ENCODE measurements at places on chromosomes 3 and 15. TPM values are rescaled to one million over a fixed set of nuclear protein-coding genes. Genes with fewer than 3 reads are reported as not detected.

- no peak for DNase-seq
These were observed 888.9 kb downstream of the SQOR start for GRCh38 chr15:46523701-46524100.

DNA sequence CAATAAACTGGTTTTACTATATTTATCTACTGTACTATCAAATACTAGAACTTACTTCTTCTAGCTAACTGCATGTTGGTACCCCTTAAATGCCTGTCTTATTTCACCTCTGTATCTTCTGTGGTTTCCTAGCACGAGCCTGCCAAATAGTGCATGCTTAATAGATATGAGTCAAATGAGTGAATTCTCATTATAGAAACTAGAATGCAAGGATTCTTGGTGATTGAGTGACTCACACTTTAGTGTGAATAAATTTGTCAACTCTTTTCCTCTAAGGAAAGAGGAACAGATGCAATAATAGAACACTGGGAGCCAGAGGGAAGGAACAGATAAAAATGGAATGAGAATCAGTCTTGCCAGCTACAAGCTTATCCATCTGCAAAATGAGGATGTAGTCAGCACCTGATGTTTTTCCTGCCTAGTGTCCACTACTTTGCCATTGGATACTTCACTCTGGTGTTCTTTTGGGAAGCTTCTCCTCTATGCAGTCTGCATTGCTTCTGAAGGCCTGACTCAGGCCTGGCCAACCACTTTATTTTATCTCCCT, 189.1 kb upstream of the CADPS start:
- DNase-seq = no peak

- DNase-seq = no peak
These were observed 1272.7 kb downstream of the NSUN3 start for GRCh38 chr3:95335517-95335916.

DNA sequence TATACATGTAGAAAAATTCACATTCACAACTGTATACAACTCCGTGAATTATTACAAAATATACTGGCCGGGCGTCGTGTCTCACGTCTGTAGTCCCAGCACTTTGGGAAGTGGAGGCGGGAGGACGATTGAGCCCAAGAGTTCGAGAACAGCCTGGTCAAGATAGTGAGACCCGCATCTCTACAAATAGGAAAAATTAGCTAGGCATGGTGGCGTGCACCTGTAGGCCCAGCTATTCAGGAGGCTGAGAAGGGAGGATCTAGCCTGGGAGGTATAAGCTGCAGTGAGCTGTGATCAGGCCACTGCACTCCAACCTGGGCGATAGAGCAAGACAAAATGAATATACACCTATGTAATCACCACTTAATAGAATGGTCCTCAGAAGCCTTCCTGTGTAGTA, 1.3 kb downstream of the RAD51 start:
- DNase-seq = no peak

GRCh38 chr3:67654844-67655177, 399 bp upstream of the SUCLG2 start:
- DNase-seq = no peak

GRCh38 chr3:102074946-102075345, 225.6 kb downstream of the NFKBIZ start:
- no peak for DNase-seq

- DNase-seq = no peak
These were observed 34.5 kb downstream of the DCP1A start for GRCh38 chr3:53312832-53313231.

Gene UPK1B
- 9.0 TPM for polyA plus RNA-seq

Gene DAZL
- polyA plus RNA-seq = not detected

Gene SSUH2
- 4.5 TPM for polyA plus RNA-seq

Gene ALDH1A2
- 261 TPM for polyA plus RNA-seq

Gene IL20RB
- polyA plus RNA-seq = 0.29 TPM

Gene CLEC3B
- polyA plus RNA-seq = 22.7 TPM
